ENCODE measurements at places on chromosomes 7 and 10. TPM values are rescaled to one million over a fixed set of nuclear protein-coding genes. Genes with fewer than 3 reads are reported as not detected.

DNA sequence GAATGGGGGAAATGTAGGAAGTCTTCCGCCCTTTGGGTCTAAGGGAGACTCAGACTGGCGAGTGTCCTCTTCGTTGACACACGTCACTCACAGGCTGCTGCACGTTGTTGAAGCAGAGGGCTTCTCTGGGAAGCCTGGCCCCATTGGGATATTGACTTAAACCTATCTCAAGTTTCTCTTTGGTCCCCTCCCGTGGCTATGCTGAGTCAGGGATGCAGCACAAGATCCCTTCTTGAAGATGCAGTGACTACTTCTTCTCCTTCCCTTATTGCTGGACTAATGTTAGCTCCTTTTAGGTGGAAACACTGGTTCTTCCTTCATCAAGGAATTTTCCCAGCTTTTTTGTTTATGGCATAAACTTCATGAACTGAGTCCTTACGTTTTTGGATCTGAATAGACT is 89.8 kb upstream of the CCDC71L start:
- H3K4me1 ChIP-seq: no peaks in the 10 kb centered on the region
- H3K27me3 ChIP-seq: no peaks in the 10 kb centered on the region
- no peak for DNase-seq
- H3K27ac ChIP-seq: no peak overlapping the region

DNA sequence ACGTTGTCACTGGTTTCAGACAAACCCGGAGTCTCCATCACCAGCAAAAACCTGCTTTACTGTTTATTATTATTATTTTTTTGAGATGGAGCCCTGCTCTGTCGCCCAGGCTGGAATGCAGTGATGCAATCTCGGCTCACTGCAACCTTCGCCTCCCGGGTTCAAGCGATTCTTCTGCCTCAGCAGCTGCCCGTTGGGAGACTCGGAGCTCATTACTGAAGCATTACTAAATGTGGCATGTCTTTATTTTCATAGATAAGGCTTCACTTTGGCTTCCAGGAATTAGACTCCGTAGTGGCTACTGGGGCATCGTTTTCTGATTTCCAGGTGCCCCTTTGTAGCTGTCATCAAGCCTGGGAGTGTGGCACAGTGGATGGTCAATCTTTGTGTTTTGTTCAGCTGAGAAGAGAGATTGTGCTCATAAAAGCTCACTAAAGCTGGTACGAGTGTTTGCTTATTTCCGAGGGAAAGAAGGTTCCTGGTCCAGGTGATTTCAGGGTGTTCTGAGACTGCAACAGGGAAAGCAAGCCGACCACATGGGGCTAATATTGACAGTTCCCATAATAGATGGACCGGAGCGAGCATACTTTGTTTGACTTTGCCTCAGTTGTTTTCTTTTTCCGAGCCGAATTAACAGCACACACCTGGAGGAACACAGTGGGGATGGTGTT is 163.1 kb downstream of the CAMK1D start:
- no peak overlapping the region for H3K4me3 ChIP-seq
- DNase-seq: no peak
- H3K27ac ChIP-seq: no peak overlapping the region
- H3K36me3 ChIP-seq: no peaks in the 10 kb centered on the region
- H3K4me1 ChIP-seq: no peaks in the 10 kb centered on the region
- no peaks in the 10 kb centered on the region for H3K27me3 ChIP-seq

Gene EGR2
- total RNA-seq: 2.1 TPM

DNA sequence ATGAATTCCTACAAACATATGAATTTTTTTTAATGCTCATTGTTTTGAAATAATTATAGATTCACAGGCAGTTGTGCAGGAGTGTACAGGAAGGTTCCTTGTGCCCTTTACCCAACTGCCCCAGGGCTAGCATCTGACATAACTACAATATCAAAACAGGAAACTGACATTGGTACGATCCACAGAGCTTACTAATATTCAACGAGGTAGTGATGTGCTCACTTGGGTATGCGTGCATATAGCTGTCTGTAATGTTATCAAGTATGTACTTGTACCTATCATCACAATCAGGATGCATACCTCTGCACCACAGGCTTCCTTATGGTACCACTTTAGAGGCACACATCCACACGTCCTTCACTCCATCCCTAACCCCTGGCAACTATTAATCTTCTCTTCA is 68.3 kb downstream of the BMS1 start:
- no peaks in the 10 kb centered on the region for H3K36me3 ChIP-seq
- H3K4me3 ChIP-seq: no peak overlapping the region
- no peak overlapping the region for H3K27ac ChIP-seq
- H3K27me3 ChIP-seq: no peaks in the 10 kb centered on the region
- no peaks in the 10 kb centered on the region for H3K4me1 ChIP-seq

DNA sequence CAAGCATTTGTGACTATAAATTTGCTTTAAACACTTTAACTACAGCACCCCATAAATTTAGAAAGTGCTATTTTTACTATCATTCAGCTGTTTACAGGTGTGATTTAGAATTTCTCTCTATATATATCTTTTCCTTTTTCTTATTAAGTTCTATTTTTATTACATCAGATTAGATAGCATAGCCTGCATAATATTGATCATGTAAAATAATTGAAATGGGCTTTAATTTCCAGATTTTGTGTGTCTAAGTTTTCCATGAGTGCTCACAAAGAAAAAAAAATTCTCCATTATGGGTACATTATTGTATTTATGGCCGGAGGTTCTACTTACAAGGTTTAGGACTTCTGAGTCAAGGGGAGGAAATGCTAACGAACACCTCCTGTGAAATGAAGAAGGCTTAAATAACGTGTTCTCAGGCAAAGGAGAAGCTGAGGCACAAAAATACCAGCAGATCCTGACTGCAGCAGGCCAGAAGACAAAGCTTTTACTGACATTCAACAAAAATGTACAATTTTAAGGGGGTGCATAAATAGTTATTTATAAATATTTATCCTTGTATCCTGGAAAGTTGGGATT is 114.2 kb downstream of the RNF133 start:
- H3K27me3 ChIP-seq: no peaks in the 10 kb centered on the region
- no peaks in the 10 kb centered on the region for H3K4me1 ChIP-seq
- DNase-seq: no peak
- H3K27ac ChIP-seq: no peak overlapping the region

Gene SPDYE2B
- total RNA-seq: not detected

GRCh38 chr10:77032188-77032570 is 605.4 kb downstream of the KCNMA1 start:
- H3K36me3 ChIP-seq: no peaks in the 10 kb centered on the region
- H3K27me3 ChIP-seq: no peaks in the 10 kb centered on the region
- no peaks in the 10 kb centered on the region for H3K4me1 ChIP-seq
- H3K27ac ChIP-seq: no peak overlapping the region
- H3K4me3 ChIP-seq: no peak overlapping the region

Gene CASTOR2
- total RNA-seq: 10.9 TPM

Gene HMX3
- total RNA-seq: not detected

DNA sequence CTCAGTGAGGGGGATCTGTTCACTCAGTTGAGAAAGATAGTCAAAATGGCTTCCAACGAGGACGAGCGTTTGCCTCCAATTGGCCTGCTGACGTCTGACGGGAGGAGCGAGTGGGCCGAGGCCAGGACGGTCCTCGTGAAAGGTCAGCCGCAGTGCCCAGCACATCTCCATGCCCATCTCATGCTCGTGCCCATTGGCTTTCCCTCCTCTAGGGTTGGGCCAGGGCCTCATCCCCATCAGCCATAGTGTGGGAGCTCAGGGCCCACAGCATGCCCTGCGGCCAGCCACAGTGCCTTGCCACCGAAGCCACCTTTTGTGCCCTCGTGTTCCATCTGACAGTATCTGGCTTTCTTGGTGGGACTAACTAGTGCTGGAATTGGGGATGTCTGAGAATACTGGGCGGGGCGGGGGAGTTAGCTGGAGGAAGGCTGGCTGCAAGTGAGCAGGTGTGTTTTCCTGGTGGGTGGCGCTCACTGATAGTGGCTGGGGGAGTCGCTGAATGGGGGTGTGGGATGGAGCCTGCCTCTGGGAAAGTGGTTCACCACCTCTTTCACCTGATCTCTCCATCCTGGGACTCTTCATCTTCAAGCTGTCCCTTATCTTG is 13.9 kb downstream of the CHAT start:
- H3K36me3 ChIP-seq: no peaks in the 10 kb centered on the region
- no peak overlapping the region for H3K4me3 ChIP-seq
- H3K27ac ChIP-seq: no peak overlapping the region

GRCh38 chr10:15367296-15368085 is 3.6 kb downstream of the FAM171A1 start:
- H3K27ac ChIP-seq: no peak overlapping the region
- no peaks in the 10 kb centered on the region for H3K27me3 ChIP-seq
- H3K36me3 ChIP-seq: no peaks in the 10 kb centered on the region
- H3K4me3 ChIP-seq: no peak overlapping the region

GRCh38 chr7:80618096-80618495 is 20.3 kb upstream of the CD36 start:
- no peaks in the 10 kb centered on the region for H3K36me3 ChIP-seq
- no peaks in the 10 kb centered on the region for H3K27me3 ChIP-seq
- no peak for DNase-seq
- no peaks in the 10 kb centered on the region for H3K4me1 ChIP-seq
- H3K4me3 ChIP-seq: no peak overlapping the region

Gene AKR1C8
- total RNA-seq: not detected

- H3K27ac ChIP-seq: no peak overlapping the region
- H3K27me3 ChIP-seq: no peaks in the 10 kb centered on the region
- no peak for DNase-seq
- H3K4me3 ChIP-seq: no peak overlapping the region
- H3K4me1 ChIP-seq: no peaks in the 10 kb centered on the region
These were observed 18.0 kb downstream of the NUDT5 start for GRCh38 chr10:12177642-12178041.

- H3K27ac ChIP-seq: no peak overlapping the region
- no peaks in the 10 kb centered on the region for H3K36me3 ChIP-seq
- H3K4me3 ChIP-seq: no peak overlapping the region
- peak; percentile 23 for DNase-seq
- no peaks in the 10 kb centered on the region for H3K27me3 ChIP-seq
These were observed 74.8 kb upstream of the FOXK1 start for GRCh38 chr7:4607311-4607729.

Gene ZPBP
- total RNA-seq: not detected

DNA sequence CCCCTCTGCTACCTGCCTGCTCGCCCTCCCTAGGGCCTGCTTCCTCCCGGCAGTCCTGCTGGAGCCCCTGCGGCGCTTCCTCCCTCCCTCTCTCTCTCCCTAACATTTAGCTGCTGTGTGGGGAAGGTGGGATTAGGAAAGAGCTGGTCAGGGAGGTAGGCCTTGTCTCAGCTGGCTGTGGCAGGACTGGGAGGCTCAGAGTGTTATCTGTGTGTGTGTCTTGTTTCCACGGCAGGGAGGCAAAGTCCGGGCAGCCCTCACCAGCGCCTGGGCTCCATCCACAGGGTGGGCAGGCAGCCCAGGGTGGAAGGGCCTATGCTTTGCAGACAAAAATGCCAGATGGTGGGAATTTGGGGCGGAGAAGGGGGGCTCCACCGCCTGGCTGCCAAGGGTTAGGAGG is 105.7 kb downstream of the RPS24 start:
- H3K36me3 ChIP-seq: no peaks in the 10 kb centered on the region
- H3K4me3 ChIP-seq: no peak overlapping the region
- DNase-seq: no peak
- H3K27ac ChIP-seq: no peak overlapping the region
- H3K27me3 ChIP-seq: peaks cover 31% of the 10 kb centered on the region

- DNase-seq: no peak
- H3K27ac ChIP-seq: no peak overlapping the region
- no peak overlapping the region for H3K4me3 ChIP-seq
- no peaks in the 10 kb centered on the region for H3K4me1 ChIP-seq
- H3K27me3 ChIP-seq: no peaks in the 10 kb centered on the region
These were observed 108.7 kb downstream of the DPY19L1 start for GRCh38 chr7:34928560-34928959.

Gene VAX1
- not detected for total RNA-seq

- no peak overlapping the region for H3K27ac ChIP-seq
- no peak overlapping the region for H3K4me3 ChIP-seq
- H3K36me3 ChIP-seq: no peaks in the 10 kb centered on the region
- DNase-seq: no peak
- peaks cover 2% of the 10 kb centered on the region for H3K4me1 ChIP-seq
These were observed 135.9 kb downstream of the ZMYND11 start for GRCh38 chr10:271201-271600.

Gene MALRD1
- total RNA-seq: 1.7 TPM
